Esophagus squamous epithelium (tissue), 5 donors: ENCODE measurements at places on chromosomes 7 and 10.
A peak's percentile ranks its signal among the peaks of the same experiment; 100 is the strongest.

- H3K4me1 ChIP-seq, result peaks cover 22% of the 10 kb centered on the region
- no peaks in the 10 kb centered on the region for H3K27me3 ChIP-seq
- no peak overlapping the region for H3K4me3 ChIP-seq
- peak overlapping the region; percentile 50 for H3K27ac ChIP-seq
- no peak for DNase-seq
These were observed 209.7 kb downstream of the SKIDA1 start for GRCh38 chr10:21315645-21316220.

DNA sequence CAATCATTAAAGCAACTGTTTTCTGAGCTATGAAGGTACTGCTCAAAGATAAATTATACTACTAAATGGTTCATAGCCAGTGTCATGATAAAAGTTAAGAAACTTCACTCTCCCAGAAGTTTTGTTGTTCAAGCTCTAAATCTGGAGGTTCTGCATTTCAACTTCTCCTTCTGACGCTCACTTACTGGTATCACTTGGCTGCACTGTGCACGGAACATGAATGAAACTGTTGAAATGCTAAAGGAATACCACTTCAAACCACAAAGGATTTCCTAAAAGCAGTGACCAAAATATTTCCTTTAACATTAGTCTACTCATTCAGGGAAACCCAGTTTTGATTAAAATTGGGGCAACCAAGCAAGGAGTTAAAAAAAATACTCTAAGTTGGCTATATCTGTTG, 93.6 kb downstream of the UBE2H start:
- no peak for DNase-seq
- peak overlapping the region; percentile 57 for H3K27ac ChIP-seq
- peaks cover 60% of the 10 kb centered on the region for H3K4me1 ChIP-seq
- no peak overlapping the region for H3K4me3 ChIP-seq

- no peak overlapping the region for H3K4me3 ChIP-seq
- no peaks in the 10 kb centered on the region for H3K27me3 ChIP-seq
- H3K4me1 ChIP-seq, result no peaks in the 10 kb centered on the region
- no peaks in the 10 kb centered on the region for H3K36me3 ChIP-seq
- no peak for DNase-seq
These were observed 79.5 kb downstream of the PIP4K2A start for GRCh38 chr10:22634606-22635459.

GRCh38 chr7:143040209-143040715, 11.9 kb upstream of the OR6V1 start:
- DNase-seq, result no peak
- H3K36me3 ChIP-seq, result no peaks in the 10 kb centered on the region
- no peak overlapping the region for H3K27ac ChIP-seq

DNA sequence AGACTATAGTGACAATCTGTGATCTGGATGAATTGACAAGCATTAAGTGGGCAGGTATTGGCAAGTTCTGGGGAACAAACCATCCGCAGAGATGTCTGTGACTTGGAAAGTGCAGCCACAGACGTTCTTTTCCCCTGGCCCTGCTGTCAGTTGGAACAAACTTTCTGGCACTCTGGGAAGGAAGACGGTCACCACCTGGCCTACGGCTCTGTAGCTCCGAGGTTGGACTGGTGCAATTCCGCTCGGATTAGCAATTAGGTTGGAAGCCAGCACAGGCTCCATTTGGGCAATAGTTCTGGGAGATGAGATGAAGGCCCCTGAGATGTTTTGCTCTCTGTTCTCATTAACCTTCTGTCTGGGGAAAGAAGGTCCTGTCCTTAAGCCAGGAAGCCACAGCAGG, 437.5 kb downstream of the CALN1 start:
- DNase-seq, result no peak
- H3K27me3 ChIP-seq, result no peaks in the 10 kb centered on the region

DNA sequence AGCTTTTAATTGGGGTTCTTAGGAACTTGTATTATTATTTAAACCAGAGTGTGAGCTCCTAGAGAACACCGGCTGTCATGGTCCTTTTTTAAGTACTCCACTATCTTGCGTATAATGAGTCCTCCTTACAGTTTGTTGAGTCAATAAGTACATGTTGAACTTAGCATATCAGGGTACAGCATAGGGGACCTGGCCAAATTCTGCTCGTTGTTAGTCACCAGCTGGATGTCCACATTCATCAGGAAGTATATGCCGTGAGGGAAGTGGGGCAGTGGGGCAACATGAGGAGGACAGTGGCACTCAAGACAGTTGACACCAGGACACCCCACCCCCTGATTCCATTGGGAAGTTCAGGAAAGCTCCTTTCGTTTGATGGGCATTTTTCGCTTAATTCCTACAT, 16.6 kb downstream of the RPP30 start:
- DNase-seq, result no peak
- H3K4me1 ChIP-seq, result no peaks in the 10 kb centered on the region
- H3K27me3 ChIP-seq, result no peaks in the 10 kb centered on the region

DNA sequence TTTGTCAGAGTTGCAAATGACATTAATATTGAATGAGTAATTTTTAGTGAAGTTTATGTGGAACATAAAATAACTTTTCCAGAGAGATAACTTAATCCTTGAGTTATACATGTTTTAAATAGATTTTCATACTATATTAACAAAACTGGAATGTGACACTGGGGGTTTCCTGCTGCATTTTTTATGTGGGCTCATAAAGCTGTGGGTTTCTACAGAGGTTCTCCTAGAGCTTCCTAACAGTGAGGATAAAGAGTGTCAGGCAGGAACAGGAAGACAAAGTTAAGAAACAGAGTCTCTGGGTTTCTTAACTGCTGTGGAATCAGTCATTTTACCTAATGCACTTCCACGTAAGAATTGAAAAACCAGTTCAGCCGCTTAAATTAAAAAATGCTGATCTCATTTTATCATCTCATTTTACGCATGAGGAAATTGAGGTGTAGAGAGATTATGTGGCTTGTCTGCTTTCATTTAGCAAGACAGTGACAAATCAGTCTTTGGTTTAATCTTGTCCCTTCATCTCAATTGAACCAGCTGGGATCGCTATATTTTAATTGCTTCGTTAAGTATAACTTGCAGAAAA, 5.0 kb downstream of the CD36 start:
- DNase-seq, result no peak
- H3K27ac ChIP-seq, result peak overlapping the region; percentile 75
- peaks cover 49% of the 10 kb centered on the region for H3K4me1 ChIP-seq
- no peaks in the 10 kb centered on the region for H3K36me3 ChIP-seq

- no peak overlapping the region for H3K27ac ChIP-seq
- no peaks in the 10 kb centered on the region for H3K4me1 ChIP-seq
- no peaks in the 10 kb centered on the region for H3K27me3 ChIP-seq
- DNase-seq, result no peak
These were observed 90.2 kb upstream of the STEAP4 start for GRCh38 chr7:88396948-88397322.

GRCh38 chr10:75955973-75956502, 524.6 kb downstream of the LRMDA start:
- H3K27me3 ChIP-seq, result no peaks in the 10 kb centered on the region

DNA sequence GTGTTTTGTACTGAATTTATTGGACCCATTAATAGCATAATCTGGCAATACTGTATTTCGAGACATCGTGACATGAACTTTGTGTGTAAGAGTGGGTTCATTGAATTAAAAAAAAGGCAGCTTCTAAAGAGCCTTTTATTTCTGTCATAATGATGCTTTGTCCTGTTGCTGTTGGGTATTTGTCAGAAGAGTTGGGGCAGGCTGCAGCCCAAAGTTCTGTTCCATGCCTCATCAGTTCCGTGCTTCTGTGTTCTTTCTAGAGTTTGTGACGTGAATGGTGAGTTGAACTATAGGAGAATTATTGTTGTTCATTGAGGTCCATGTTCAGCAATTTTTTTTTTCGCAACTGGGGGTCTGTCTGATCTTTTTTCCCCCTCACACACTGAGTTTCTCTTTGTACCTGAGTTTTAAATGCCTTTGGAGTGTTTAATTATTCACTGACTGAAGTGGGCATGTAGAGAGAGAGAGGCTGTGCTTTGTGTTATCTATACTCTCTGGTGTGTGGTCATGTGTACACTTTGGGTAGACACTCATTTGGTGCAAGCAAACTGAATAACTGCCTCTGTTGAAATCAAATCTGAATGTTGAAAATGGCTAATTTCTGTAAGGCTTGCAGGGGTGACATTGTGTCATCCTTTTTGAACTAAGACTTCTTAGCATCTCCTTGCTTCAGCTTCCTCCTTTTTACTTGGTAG, 69.8 kb downstream of the ADD3 start:
- H3K27me3 ChIP-seq, result no peaks in the 10 kb centered on the region
- H3K36me3 ChIP-seq, result no peaks in the 10 kb centered on the region
- no peak for DNase-seq
- H3K4me1 ChIP-seq, result peaks cover 13% of the 10 kb centered on the region

DNA sequence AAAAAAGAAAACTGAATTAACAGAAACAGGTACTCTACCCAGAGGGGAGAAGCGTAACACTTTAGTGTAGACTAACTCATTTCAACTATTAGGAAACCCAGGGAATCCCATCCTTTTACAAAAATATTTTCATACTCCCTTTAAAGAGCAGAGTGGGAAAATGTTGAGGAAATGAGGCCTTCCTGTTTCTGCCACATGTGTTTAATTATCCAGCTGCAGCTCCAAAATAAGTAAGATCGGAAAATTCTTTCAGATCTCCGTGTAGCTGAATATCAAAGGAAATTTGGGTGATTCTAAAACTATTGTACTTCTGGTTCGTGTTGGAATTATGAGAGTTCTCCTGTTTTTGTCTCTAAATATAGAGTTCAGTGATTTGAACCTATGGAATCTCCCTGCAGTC, 58.0 kb upstream of the CAV2 start:
- peak overlapping the region; percentile 17 for H3K27ac ChIP-seq
- no peak overlapping the region for H3K4me3 ChIP-seq
- no peak for DNase-seq
- H3K27me3 ChIP-seq, result no peaks in the 10 kb centered on the region

DNA sequence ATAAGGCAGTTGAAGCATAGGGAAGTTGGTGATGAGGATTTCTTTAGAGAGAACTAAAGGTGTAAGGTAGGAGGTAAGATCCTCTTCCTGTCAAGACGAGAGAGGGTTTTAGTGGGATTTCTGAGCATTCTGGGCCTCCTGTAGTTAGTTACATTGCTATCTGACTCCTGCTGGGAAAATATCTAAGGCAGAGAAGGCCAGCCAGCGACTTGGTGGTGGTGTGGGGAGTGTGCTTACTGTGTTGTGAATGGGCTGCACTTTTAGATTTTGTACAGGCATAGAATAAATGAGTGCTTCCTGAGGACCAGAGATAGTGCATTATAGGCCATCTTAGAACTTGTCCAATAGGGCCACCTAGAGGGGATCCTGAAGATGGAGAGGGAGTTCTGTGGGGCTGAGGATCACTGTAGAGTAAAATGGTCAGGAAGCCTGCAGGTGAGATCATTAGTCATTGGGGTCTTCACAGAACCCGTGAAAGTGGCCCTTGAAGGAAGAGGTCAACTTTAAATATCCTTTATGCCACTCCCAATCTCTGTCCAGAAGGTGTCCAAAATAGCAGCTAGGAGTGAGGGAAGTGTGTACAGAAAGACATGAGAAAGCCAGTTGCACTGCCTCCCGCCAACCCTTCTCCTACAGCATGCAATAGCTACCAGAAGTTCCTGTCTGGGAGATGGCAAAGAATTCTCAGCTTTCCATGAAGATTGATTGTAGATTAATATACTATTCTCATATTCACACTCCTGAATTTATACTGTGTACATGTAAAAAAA, 266.6 kb downstream of the POLR1F start:
- no peaks in the 10 kb centered on the region for H3K4me1 ChIP-seq
- H3K36me3 ChIP-seq, result no peaks in the 10 kb centered on the region
- H3K4me3 ChIP-seq, result no peak overlapping the region
- H3K27ac ChIP-seq, result no peak overlapping the region

GRCh38 chr7:103541026-103541425, 95.0 kb upstream of the SLC26A5 start:
- no peaks in the 10 kb centered on the region for H3K27me3 ChIP-seq
- no peak overlapping the region for H3K27ac ChIP-seq
- H3K36me3 ChIP-seq, result no peaks in the 10 kb centered on the region
- no peaks in the 10 kb centered on the region for H3K4me1 ChIP-seq
- no peak overlapping the region for H3K4me3 ChIP-seq

DNA sequence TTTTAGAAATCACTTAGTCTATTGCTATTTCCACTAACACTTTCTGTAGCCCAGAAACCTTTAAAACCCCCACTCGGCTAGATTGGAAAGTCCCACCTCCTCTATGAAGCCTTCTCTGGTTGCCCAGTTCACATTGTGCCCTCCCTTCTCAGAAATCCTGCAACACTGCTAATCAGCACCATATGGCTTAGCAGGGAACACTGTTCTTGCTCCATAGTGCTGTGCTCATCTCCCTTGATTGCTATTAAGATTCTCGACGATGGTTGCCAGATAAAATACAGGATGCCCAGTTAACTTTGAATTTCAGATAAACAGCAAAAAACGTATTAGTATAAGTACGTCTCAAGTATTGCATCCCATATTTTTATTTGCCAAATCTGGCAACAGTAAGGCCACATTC, 40.1 kb upstream of the XPNPEP1 start:
- DNase-seq, result no peak
- H3K27ac ChIP-seq, result no peak overlapping the region
- no peaks in the 10 kb centered on the region for H3K36me3 ChIP-seq
- H3K4me3 ChIP-seq, result no peak overlapping the region
- H3K4me1 ChIP-seq, result peaks cover 9% of the 10 kb centered on the region

DNA sequence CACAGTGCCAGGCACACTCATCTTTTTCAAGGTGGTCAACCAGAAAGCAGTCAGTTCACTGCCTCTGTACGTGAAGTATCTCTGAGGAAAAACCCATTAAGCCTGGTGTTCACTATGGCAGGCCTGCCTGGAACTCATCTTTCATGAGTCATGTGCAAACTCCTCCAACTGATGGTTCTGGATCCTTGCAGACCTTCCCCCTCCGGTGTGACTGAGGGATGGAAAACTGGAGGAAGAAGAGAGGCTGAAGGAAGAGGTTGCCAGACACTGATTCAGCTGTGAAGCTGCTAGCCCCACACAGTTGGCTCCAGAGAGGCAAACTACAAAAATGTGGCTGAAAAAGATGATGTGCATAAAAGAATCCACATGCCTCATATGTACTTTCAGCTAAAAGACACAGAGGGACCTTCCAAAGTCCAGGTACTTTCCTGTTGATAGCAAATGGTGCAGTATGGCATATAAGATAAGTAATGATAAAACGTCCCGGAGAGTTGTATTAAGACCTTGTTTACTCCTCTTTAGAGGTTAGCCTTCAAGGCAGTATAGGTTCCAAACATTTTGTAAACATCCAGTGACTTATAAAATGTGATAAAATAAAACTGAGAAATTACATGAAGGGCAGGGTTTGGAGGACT, 2.7 kb downstream of the CYP3A5 start:
- H3K36me3 ChIP-seq, result no peaks in the 10 kb centered on the region
- DNase-seq, result no peak
- H3K27me3 ChIP-seq, result no peaks in the 10 kb centered on the region
- no peak overlapping the region for H3K27ac ChIP-seq

- H3K27ac ChIP-seq, result no peak overlapping the region
- H3K4me1 ChIP-seq, result no peaks in the 10 kb centered on the region
- no peak for DNase-seq
These were observed 212.0 kb downstream of the TSPAN12 start for GRCh38 chr7:120645966-120646365.

GRCh38 chr7:90693939-90694338, 97.8 kb downstream of the CDK14 start:
- no peaks in the 10 kb centered on the region for H3K36me3 ChIP-seq
- no peaks in the 10 kb centered on the region for H3K4me1 ChIP-seq
- H3K27ac ChIP-seq, result no peak overlapping the region
- H3K27me3 ChIP-seq, result no peaks in the 10 kb centered on the region
- no peak overlapping the region for H3K4me3 ChIP-seq
- no peak for DNase-seq

GRCh38 chr7:100685631-100686145, 8.4 kb downstream of the GIGYF1 start:
- H3K4me1 ChIP-seq, result peaks cover 18% of the 10 kb centered on the region
- no peak overlapping the region for H3K4me3 ChIP-seq
- no peaks in the 10 kb centered on the region for H3K27me3 ChIP-seq
- DNase-seq, result no peak
- H3K27ac ChIP-seq, result no peak overlapping the region
